Stimulated activated CD4-positive, alpha-beta T cell treated with anti-CD3 and anti-CD28 coated beads, Interleukin-15, amount 100 ng/mL, for 24 hours (primary cell): ENCODE measurements at places on chromosomes 7 and 10.

GRCh38 chr10:97961945-97962344, 68.5 kb downstream of the CRTAC1 start:
- DNase-seq = no peak

- DNase-seq = no peak
Observed at GRCh38 chr10:82472406-82473335, 597.7 kb downstream of the NRG3 start.

GRCh38 chr7:135977742-135978066, 545 bp upstream of the MTPN start:
- no peak for DNase-seq

- no peak for DNase-seq
Observed at GRCh38 chr10:86321568-86321967, 45.0 kb downstream of the GRID1 start.

DNA sequence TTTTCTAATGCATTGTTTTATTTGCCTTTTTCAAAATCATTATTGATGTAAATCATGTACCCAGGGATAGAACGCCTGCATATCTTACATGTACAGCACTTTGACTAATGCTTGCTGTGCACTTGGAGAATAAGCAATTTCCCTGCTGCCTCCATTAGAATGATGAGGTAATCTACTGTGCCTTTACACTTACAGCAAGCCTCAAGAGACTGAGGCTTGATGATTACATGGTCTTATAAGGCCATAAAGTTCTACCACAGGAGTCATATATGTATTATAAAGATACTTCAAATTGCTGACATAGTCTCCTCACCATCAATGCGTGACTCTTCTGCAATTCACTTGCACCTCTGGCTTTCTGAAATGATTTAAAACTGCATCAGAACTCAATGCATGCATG, 328.6 kb upstream of the HGF start:
- no peak for DNase-seq

DNA sequence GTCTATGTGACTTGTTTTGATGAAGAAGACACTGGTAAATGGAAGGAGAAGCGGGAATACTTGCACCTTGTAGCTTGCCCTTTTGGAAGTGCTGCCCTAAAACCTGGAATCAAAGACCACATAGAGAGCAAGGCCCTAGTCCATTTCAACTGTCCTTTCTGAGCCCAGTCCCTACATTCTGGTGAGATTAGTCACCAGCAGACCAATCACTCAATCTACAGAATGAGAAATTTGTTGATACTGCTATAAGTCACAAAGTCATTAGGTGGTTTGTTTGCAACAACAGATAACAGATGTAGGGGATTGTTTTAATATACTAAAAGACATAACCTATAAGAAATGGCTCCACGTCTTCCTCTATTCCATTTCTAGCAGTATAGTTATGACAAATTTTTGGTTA, 33.6 kb downstream of the WASL start:
- DNase-seq = no peak
